ENCODE measurements at places on chromosomes 13 and 19. TPM values are rescaled to one million over a fixed set of nuclear protein-coding genes. Genes with fewer than 3 reads are reported as not detected.

- DNase-seq: no peak
These were observed 1.5 kb downstream of the ZNF581 start for GRCh38 chr19:55644842-55645511.

- no peak for DNase-seq
These were observed 17.0 kb upstream of the PRR20A start for GRCh38 chr13:57123681-57124080.

DNA sequence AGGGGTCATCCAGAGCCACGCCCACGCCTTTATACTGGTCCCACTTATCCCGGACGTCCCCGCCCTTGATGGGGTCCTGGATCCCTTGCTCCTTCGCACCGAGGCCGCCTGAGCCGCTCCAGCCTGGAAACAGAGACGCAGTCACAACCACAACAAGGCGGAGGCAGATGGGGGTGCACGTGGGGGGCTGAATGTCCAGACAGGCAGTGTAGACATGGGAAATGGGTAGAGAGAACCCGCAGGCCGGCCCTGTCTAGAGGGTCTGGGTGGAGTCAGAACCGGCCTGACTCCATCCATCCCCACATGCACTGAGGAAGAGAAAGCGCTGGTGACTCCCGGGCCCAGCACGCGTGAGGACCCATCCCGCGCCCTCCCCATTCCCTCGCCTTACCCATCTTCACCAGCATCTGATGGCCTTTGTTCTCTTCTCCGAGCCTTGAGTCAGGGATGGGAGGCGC, 23.0 kb downstream of the CHERP start:
- DNase-seq: no peak

SLC17A7 gene
- polyA plus RNA-seq: 0.60 TPM
